ENCODE measurements at places on chromosomes 3 and 15.

DNA sequence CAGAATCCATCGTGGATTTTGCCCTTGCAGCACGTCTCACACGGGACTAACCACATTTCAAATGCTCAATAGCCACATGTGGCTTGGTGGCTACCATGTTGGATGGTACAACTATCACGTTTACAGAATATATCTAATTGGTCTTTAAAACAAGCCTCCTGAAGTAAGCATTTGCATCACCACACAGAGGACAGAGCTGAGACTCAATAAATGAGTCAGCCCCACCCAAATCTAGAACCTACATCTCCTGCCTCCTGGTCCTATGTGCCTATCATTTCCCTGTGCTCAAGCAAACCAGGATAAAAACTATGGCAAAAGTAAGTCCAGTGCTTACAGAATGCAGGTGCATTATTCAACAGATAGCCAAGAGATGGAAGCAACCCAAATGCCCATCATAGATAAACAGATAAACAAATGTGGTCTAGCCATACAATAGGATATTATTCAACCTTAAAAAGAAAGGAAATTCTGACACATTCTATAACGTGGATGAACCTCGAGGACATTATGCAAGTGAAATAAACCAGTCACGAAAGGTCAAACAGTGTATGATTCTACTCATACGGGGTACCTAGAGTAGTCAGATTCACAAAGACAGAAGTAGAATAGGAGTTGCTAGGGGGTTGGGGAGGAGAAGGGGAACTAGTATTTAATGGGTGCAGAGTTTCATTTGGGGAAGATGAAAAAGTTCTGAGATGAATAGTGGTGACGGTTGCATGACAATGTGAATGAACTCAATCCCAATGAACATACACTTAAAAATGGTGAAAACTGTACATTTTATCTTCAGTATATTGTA, 43.9 kb downstream of the SRGAP3 start:
- H3K27me3 ChIP-seq, result no peaks in the 10 kb centered on the region

- H3K36me3 ChIP-seq, result no peaks in the 10 kb centered on the region
- H3K4me1 ChIP-seq, result no peaks in the 10 kb centered on the region
Observed at GRCh38 chr15:83709241-83709640, 55.3 kb downstream of the ADAMTSL3 start.

GRCh38 chr3:67495751-67496150, 158.7 kb downstream of the SUCLG2 start:
- H3K27ac ChIP-seq, result no peak overlapping the region
- no peak for DNase-seq
- no peaks in the 10 kb centered on the region for H3K4me1 ChIP-seq
- no peaks in the 10 kb centered on the region for H3K27me3 ChIP-seq

- peak; percentile 87 for DNase-seq
- no peaks in the 10 kb centered on the region for H3K27me3 ChIP-seq
- no peak overlapping the region for H3K4me3 ChIP-seq
- H3K4me1 ChIP-seq, result peaks cover 50% of the 10 kb centered on the region
Observed at GRCh38 chr3:14423197-14423743, 20.9 kb downstream of the SLC6A6 start.

DNA sequence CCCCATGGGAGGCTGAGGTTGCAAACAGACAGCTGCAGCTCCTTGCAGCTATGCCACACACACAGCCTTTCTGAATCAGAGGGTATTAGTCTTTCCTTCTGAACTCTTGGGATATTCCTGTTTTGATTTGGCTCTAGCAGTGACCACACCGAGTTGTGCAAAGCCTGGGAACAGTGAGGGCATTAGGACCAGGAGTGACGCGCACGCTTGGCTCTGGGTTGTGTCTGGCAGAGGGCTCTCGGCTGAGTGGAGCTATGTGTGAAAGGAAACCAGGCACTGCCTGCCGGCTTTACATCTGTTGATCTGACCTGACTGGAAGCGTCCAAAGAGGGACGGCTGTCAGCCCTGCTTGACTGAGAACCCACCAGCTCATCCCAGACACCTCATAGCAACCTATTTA, at the start of gene GALNT15:
GALNT15 (plus strand) TSS at position 292 of the 400 bp plus-strand sequence. CDS start 472 bp downstream, outside the sequence.
- H3K27ac ChIP-seq, result peak within 1 kb of the TSS; percentile 42
- DNase-seq, result peak; percentile 12
- no peaks in the 10 kb centered on the region for H3K36me3 ChIP-seq
- no peak within 1 kb of the TSS for H3K4me3 ChIP-seq
- no peaks in the 10 kb centered on the region for H3K27me3 ChIP-seq

DNA sequence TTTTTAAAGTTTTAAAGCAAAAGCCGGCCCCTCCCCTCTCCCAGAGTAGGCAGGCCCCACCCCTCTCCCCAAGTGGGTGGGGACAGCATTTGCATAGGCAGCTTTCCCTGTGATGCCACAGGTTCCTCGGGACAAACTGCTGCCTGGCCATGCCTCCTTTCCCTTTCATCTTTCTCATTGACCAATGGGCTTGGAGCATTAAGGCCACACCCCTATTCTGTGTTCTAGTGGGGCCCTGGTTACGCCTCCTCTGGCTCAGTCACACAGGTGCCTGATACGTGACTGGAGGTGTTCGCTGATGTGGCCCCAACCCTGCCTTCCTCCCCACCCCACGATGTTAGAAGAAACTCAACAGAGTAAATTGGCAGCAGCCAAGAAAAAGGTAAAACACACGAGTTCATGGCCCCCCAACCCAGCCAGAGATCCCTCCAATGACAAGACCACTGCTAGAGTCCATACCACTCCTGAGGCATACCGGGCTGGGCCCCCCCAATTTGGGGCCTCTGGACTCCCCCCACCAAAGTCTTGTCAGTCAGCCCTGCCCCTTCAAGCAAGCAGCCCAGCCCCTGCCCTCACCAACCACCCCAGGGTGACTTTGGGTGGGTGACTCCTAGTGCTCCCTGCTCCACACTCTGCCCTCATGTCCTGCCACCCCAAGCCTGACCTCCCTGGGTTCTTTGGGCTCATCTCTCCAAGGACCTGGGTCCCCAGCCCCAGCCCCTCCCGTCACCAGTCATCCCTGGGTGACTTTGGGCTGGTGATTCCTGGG, 62.8 kb upstream of the CSPG4 start:
- H3K27ac ChIP-seq, result no peak overlapping the region
- H3K4me1 ChIP-seq, result no peaks in the 10 kb centered on the region

DNA sequence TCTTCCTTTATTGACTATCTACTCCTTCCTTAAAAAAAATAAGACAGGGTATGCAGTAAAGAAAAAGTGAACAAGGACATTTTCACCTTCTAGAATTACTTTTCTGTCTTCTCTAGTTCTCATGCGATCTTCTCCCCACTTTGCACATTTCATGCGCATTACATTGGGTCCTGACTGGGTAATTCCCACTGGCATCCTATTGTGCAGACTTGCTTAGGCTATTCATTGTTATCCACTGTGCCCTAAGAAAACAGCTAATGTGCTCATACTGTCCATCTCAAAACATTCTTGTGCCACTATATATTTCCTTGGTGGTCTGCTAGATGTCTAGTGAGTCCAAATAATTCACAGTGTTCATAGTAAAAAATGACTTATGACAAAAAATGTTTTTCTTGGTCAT, 447.4 kb upstream of the ROBO1 start:
- no peak overlapping the region for H3K4me3 ChIP-seq
- H3K4me1 ChIP-seq, result no peaks in the 10 kb centered on the region
- DNase-seq, result no peak
- H3K36me3 ChIP-seq, result no peaks in the 10 kb centered on the region
- no peaks in the 10 kb centered on the region for H3K27me3 ChIP-seq

DNA sequence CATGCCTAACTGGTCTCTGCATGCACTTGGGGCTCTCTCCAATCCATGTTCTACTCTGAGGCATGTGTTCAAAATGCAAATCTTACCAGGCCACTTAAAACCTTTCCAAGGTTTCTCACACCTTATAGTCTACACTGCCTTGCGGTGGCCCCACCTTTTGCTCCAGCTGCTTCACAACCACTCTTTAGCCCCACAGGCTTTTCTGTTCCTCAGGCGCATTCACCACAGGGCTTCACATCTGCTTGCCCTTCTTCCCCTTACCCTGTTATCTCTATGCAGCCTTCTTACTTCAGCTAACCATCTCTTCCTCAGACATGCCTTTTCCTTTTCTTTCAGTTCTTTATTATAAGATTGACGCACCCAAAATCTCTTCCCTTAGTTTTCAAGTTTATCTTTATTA, 37.8 kb downstream of the MINDY4B start:
- no peak for DNase-seq
- H3K27ac ChIP-seq, result no peak overlapping the region
- H3K27me3 ChIP-seq, result no peaks in the 10 kb centered on the region
- no peaks in the 10 kb centered on the region for H3K4me1 ChIP-seq
- no peak overlapping the region for H3K4me3 ChIP-seq
- H3K36me3 ChIP-seq, result no peaks in the 10 kb centered on the region

DNA sequence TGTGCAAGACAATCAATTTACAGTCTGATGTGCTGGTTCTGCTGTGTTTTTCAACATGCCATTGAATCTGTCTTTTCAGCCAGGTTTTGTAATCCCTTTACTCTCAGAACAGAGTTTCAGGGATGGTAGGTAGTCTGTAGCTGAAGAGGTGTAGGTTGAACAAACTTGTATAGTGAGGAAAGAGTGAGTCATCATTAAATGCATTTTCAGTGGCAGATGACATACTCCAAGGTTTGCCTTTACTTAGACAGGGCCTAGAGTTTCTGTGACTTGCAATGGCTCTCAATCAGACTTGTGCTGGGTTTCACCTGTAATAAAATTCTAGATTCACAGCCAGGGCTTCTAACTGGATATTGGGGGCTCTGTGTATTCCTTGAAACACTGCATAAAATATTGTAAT, 94.6 kb downstream of the CYP19A1 start:
- H3K36me3 ChIP-seq, result no peaks in the 10 kb centered on the region
- peaks cover 2% of the 10 kb centered on the region for H3K27me3 ChIP-seq
- no peak overlapping the region for H3K4me3 ChIP-seq
- no peak overlapping the region for H3K27ac ChIP-seq

DNA sequence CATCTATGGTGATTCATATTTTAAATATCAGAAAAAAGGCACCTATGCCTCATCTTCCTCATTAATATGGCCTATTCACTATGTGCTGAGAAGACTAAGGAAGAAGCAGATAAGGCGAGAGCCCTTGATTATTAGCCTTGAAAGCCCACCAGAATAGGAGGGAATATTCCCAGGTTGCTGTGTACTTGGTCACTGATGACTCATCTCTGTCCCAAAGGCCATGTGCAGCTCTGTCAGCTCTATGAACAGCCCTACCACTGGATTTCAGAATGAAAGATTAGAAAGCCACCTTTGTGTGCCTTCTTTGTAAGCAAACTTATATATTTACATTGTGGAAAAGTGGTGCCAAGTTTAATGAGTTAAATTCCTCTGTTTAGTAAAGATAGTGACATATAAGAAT, 211.5 kb downstream of the NFKBIZ start:
- H3K4me3 ChIP-seq, result no peak overlapping the region
- peak; percentile 40 for DNase-seq
- H3K27ac ChIP-seq, result peak overlapping the region; percentile 46
- H3K4me1 ChIP-seq, result no peaks in the 10 kb centered on the region
- no peaks in the 10 kb centered on the region for H3K27me3 ChIP-seq
- no peaks in the 10 kb centered on the region for H3K36me3 ChIP-seq

- peaks cover 6% of the 10 kb centered on the region for H3K4me1 ChIP-seq
- no peak for DNase-seq
- H3K27ac ChIP-seq, result no peak overlapping the region
- H3K27me3 ChIP-seq, result no peaks in the 10 kb centered on the region
- no peak overlapping the region for H3K4me3 ChIP-seq
- no peaks in the 10 kb centered on the region for H3K36me3 ChIP-seq
Observed at GRCh38 chr3:168341192-168341815, 245.6 kb upstream of the GOLIM4 start.

DNA sequence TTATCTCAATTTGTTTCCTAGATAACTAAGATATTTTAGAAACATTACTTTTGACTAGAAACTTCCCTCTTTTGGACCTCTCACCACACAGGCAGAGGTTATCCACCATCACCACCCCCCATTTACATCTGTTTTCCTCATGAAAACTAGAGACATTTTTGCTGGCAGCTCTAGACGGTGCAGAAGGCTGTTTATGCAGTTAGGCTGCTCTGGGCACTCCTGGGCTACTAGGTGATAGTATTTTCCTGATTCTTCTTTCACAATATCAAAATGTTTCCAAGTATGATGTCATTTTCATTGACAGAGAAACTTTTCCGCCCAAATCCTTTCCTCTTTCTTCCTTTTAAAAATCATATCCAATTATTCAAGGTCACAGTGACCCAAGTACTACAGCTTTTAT, 67.1 kb downstream of the PLOD2 start:
- no peaks in the 10 kb centered on the region for H3K27me3 ChIP-seq
- no peaks in the 10 kb centered on the region for H3K4me1 ChIP-seq
- DNase-seq, result no peak
- no peak overlapping the region for H3K27ac ChIP-seq
